ENCODE measurements at places on chromosomes 13 and 19.
A peak's percentile ranks its signal among the peaks of the same experiment; 100 is the strongest.

DNA sequence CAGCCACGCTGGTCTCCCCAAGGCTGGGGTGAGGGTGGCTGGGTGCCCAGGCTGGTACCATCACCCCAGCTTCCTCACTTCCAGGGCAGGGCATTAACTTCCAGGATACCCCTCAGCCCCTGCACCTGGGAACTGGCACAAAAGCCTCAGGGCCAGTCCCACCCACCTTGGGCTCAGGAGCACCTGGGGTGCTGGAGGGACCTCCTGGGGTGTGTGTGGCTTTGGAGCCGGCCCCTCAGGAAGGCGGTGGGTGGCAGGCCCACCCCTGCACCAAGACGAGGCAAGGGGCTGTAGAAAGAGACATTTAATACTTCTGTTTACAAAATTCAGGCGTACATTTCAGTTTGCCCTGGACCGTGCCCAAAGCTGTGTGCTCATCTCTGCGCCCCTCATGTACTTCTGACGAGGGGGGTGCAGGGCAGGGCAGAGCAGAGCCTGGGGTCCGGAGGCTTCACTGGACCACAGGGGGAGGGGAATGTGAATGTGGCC is 16.8 kb downstream of the MPND start:
- no peak for DNase-seq

- no peak for DNase-seq
Measured at GRCh38 chr13:24716011-24716410, 35.8 kb downstream of the ATP12A start.

- DNase-seq: no peak
Measured at GRCh38 chr19:14142262-14143190, 6.1 kb upstream of the ASF1B start.

- DNase-seq: no peak
Measured at GRCh38 chr13:80157261-80157932, 183.5 kb downstream of the SPRY2 start.

GRCh38 chr19:21238670-21239069 is 90.5 kb downstream of the ZNF708 start:
- DNase-seq: no peak

GRCh38 chr13:25933520-25933919 is 118.3 kb downstream of the SHISA2 start:
- DNase-seq: no peak

DNA sequence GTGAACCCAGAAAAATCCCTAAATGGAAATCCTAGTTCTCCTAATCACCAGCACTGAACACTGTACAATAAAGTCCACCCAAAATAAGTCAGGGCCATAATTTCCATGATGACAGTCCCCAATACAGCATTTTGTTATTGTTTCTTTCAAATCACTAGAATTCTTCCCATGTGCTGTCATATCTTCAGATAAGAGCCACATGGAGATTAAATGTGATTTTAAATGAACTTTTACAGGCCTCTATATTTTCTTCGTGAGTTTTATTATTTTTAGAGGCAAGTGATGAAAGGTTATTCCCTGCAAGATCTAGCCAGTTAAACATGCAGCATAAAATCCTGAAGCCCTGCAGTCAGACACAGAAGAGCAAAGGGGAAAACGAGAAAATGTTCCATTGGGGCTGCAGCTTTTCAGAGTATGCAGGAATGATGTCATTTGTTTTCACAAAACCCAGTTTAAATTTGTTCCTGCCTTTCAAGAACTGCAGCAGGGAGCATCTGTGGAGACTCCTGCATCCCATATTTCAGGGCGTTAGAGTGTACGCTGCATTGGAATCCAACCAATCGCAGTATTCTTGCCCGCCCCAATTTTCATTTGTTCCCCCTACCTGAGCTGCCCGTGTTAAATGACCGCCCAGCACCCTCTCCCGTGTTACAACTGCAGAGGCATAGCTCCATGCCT is 167.2 kb upstream of the KLF12 start:
- no peak for DNase-seq

DNA sequence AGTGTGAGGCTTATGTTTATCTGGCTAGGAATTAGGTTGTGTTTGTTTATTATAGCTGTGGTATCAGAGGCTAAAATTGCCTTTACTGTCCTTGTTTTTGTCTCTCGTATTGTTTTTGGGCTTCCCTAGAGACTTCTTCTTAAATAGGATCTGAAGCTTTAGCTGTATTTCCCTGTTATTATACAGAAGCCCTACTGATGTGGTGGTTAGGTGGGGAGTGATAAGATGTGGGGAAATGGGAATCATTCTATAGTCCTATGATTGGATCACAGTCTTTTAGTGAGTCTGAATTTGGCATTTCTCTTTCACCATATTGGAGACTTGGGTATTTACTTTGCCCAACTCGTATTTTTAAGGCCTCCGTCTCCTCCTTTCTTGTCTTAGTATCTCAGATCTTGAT is 8.3 kb upstream of the KL start:
- no peak for DNase-seq

GRCh38 chr19:48362716-48363499 is 832 bp downstream of the TMEM143 start:
- peak; percentile 87 for DNase-seq

DNA sequence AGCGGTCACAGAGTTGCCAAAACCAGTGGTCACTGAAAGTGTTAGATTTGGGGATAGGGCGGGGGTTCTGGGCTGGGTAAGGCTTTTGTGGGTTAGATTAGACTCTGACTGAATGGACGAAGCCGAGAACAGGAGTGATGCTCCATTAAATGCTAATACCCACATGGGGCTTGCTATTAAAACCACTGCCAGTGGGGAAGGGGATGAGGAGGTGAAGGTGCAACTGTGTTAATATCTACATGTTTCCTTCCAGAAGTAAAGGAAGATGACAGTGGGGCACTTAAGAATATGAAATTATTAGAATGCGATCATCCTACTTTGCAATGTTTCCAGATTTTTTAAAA is 573 bp upstream of the ZNF614 start:
- DNase-seq: no peak

- no peak for DNase-seq
Measured at GRCh38 chr19:9819596-9819909, 674 bp upstream of the FBXL12 start.

- DNase-seq: no peak
Measured at GRCh38 chr13:66895780-66896179, 334.4 kb downstream of the PCDH9 start.

GRCh38 chr19:7699417-7700401 is 2.2 kb downstream of the FCER2 start:
- no peak for DNase-seq

DNA sequence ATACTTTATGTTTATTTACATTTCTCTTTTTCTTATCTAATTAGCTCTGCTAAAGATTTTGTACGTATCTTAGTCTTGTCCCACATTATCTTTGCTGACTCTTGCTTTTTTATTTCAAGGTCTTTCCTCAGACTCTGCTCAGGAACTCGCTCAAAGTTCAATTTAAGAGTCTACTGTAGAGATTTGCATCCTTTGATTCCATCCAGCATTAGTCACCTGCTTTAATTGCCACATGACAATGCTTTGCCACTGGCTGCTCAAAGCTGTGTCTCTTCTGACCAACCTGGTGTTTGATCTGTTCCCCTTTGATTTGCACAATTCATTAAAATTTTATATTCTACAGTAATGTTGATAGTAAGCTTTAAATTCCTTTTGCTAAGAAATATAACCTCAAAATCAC is 157.9 kb upstream of the FREM2 start:
- no peak for DNase-seq

GRCh38 chr19:4086411-4086867 is 19.7 kb upstream of the ZBTB7A start:
- DNase-seq: no peak

- no peak for DNase-seq
Measured at GRCh38 chr19:15159251-15159650, 41.5 kb downstream of the NOTCH3 start.

DNA sequence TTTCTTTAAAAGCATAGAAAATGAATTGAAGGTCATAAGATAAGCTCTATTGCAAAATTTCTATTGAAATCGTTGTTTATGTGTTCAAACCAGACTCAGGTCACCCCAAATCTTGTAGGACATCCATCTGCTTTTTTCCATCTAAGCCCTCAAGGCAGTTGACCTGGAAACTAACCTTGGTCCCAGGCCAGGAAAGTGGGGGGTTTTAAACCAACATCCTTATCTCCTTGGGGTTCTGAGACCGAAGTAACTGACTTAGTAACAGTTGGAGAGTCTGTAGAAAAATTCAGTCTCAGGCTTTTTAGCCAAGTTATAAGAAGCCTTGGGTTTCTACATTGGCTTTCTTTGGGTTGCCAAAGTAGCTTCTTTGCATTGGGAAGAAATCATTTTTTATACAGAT is 23.4 kb downstream of the ZNF507 start:
- no peak for DNase-seq

- DNase-seq: no peak
Measured at GRCh38 chr19:641702-642101, 2.0 kb downstream of the FGF22 start.

DNA sequence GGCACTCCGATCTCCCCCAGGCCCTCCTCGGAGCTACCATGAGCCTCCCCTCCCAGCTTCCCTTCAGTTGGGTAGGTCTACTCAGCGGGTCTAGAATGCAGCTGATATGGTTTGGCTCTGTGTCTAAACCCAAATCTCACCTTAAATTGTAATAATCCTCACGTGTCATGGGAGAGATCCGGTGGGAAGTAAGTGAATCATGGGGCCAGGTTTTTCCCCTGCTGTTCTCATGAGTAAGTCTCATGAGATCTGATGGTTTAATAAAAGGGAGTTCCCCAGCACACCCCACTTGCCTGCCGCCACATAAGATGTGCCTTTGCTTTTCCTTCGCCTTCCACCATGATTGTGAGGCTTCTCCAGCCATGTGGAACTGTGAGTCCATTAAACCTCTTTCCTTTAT is 14.5 kb upstream of the DOCK9 start:
- no peak for DNase-seq

DNA sequence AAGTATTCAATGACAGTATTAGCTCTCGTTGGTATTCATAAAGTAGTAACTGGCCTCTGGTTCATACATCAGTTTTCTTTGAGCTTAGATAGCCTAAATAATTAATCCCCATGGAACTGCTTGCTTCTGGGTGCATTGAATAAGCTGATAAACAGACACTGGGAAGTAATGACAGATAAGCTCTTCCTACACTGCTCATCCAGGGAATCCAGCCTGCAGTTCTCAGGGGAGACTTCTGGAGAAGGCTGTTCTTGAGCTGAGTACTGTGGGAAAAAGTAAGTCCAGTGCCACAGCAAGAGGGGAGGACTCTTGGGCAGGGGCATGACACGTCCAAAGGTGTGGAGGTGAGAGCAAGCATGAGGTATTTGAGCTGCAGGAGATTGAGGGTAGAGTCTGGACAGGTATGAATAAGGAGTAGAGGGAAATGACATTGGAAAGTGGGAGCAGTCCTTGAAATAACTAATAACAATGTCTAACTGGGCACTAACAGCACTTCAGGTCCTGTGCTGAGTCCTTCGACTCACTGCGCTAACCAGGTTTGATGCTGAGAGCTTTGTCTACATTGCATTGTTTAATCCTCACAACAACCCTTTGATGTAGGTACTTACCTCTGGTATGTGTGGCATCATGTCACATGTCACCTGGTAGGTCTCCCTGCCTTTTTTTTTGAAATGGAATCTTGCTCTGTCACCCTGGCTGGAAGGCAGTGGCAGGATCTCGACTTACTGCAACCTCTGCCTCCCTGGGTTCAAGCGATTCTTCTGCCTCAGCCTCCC is 7.2 kb downstream of the GARRE1 start:
- DNase-seq: no peak

DNA sequence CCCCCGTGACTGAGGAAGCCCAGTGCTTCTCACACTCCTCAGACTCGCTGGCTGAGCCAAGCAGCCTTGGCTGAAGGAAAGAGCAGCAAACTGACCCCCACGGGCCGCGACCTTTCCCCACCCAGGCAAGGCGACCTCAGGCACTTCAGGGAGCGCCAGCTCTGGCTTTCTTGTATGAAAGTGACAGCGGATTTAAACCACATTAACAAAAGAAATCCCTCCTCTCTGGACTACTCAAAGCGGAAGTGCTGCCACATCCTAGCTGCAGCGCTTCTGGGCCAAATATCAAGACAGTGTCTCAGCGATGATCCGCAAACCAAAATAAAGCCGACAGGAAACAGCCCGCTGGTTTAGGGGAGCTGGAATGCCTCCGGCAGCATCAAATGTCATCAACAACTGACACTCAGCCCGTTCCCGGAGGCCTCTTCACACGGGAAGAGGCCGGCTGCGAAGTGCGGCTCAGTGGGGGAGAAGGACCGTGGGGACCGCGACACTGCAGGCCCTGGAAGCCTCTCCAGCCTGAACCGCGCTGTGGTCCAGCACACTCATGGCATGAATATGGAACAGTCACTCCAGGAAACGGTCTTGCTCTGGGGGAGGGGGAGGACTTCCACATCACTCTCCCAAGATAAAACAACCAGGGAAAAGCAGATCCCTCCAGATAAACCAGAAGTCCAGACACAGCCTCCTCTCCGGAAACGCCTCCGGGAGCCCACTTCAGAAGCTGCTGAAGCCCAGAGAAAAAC is 1.4 kb downstream of the RASA3 start:
- peak; percentile 50 for DNase-seq

All from T-helper 1 cell (primary cell).